ENCODE measurements at places on chromosomes 4 and X.

GRCh38 chrX:27924261-27924660 lies 57.0 kb downstream of the DCAF8L1 start:
- no peak for DNase-seq

- DNase-seq, result no peak
Observed at GRCh38 chr4:13701937-13702446, 74.5 kb upstream of the BOD1L1 start.

GRCh38 chrX:6826856-6827255 lies 291.9 kb upstream of the VCX3A start:
- DNase-seq, result no peak

- no peak for DNase-seq
Observed at GRCh38 chrX:142312591-142312990, 107.5 kb upstream of the MAGEC2 start.

DNA sequence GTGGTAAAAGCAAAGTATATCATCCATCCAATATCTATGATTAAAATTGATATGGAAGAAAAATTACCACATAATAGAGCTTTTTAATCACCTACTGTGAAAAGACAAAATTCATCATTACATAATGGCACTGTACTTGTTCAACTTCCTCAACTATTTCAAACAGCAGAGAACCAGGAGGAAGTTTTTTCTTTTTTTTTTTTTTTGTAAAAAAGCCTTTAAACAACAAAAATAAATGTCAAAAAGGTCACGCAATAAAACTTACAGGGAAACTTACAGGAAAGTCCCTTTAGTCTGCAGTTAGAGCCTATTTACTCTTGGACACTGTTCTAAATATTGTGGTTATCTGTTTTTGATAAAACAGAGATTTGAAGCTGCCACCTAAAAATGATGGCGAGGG lies 4.8 kb downstream of the PDGFC start:
- no peak for DNase-seq

- DNase-seq, result no peak
Observed at GRCh38 chr4:83237591-83237990, 47.0 kb downstream of the COQ2 start.

GRCh38 chr4:72448231-72448630 lies 120.8 kb downstream of the ADAMTS3 start:
- DNase-seq, result no peak

Data from NCI-H1092 (cell line).